ENCODE measurements at places on chromosomes 5 and 9. TPM values are rescaled to one million over a fixed set of nuclear protein-coding genes. Genes with fewer than 3 reads are reported as not detected.

DNA sequence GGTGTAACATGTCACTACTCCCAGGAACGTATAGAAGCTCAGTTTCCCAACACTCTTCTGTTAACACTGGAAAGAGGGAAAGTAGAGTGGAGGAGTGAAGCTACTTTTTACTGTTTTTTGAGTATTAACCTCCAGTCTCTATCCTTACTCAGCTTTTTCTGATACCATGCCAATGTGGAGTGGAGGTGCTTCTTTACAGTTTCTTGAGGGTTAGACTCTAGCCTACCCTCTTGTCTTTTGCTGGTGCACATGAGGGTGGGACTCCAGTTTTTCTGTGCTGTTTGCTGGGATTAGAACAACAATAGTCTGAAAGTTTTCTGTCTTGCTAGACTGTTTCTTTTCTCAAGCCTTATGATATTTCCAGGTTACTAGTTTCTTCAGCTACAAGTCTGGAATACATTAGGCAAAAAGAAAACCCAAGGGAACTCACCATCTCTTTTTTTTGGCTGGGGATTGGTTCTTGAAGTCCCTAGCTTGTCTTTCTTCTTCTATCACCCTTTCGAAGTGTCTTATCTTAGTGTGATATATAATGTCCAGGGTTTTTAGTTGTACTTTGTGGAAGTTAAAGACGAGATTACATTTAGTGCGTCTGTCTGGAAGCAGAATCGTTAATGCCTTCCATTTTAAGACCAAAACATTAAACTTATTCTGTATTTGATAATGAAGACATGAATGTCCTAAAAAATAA is 35.9 kb downstream of the PRR16 start:
- H3K4me3 ChIP-seq, result no peak overlapping the region
- H3K27ac ChIP-seq, result no peak overlapping the region
- H3K36me3 ChIP-seq, result no peaks in the 10 kb centered on the region
- H3K4me1 ChIP-seq, result no peaks in the 10 kb centered on the region
- no peak for DNase-seq

DNA sequence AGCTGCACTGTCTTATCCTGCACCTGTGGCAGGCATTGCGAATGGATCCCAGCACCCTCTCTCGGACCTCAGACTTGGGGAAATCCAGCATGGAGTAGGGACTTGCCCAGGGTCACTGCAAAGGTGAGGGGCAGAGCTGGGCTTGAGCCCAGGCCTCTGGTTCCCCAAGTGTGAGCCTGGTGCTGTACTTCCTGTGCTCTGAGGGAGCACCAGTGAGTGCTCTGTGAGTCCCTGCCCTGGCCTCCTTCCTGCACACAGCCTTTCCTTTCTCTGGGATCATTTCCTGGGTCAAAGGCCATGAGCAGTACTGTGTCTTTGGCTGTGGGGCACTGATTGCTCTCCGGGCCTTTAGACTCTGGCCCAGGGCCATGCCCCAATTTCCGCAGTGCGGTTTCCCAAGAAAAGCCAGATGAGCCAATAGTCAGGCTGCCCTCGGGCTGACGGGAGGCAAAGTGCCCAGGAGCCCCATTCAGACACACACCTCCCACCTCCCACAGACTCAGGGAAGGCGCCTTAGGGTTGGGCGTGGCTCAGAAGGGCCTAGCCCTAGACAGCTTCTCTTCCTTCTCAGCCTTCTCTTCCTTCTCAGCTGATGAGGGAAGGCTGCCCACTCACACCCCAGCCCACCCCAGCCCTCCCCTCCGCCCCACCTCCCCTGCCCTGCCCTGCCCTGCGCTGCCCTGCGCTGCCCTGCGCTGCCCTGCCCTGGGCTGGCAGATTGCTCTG is 23.3 kb upstream of the TRIM14 start:
- no peak overlapping the region for H3K27ac ChIP-seq
- H3K4me3 ChIP-seq, result no peak overlapping the region
- no peaks in the 10 kb centered on the region for H3K27me3 ChIP-seq

DNA sequence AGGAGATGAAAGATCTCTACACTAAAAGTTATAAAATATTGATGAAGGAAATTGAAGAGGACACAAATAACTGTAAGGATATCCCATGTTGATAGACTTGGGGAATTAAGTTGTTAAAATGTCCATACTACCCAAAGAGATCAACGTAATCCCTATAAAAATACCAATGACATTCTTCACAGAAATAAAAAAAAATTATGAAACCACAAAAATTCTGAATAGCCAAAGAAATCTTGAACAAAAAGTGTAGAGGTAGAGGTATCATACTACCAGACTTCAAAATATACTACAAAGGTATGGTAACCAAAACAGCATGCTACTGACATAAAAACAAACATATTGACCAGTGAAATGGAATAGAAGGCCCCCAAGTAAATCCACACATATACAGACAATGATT is 71.5 kb upstream of the ELL2 start:
- DNase-seq, result no peak
- no peak overlapping the region for H3K27ac ChIP-seq
- no peaks in the 10 kb centered on the region for H3K36me3 ChIP-seq

- no peaks in the 10 kb centered on the region for H3K4me1 ChIP-seq
- no peaks in the 10 kb centered on the region for H3K36me3 ChIP-seq
- H3K4me3 ChIP-seq, result no peak overlapping the region
- no peaks in the 10 kb centered on the region for H3K27me3 ChIP-seq
These were observed 21.5 kb downstream of the CSF2 start for GRCh38 chr5:132095077-132095410.

- DNase-seq, result no peak
- H3K4me1 ChIP-seq, result no peaks in the 10 kb centered on the region
- no peaks in the 10 kb centered on the region for H3K27me3 ChIP-seq
- no peak overlapping the region for H3K27ac ChIP-seq
These were observed 33.8 kb downstream of the MRPL36 start for GRCh38 chr5:1765880-1766235.

- H3K27ac ChIP-seq, result no peak overlapping the region
- peaks cover 36% of the 10 kb centered on the region for H3K36me3 ChIP-seq
- DNase-seq, result no peak
These were observed 23.4 kb upstream of the ORM1 start for GRCh38 chr9:114299286-114300152.

- peak overlapping the region; percentile 54 for H3K27ac ChIP-seq
- H3K27me3 ChIP-seq, result no peaks in the 10 kb centered on the region
- H3K36me3 ChIP-seq, result no peaks in the 10 kb centered on the region
These were observed 18.9 kb upstream of the SPTLC1 start for GRCh38 chr9:92133949-92134604.

The PCDHA1 gene
- total RNA-seq, result not detected

Measured in thoracic aorta (tissue), 2 donors.